ENCODE measurements at places on chromosomes 6 and 20.

DNA sequence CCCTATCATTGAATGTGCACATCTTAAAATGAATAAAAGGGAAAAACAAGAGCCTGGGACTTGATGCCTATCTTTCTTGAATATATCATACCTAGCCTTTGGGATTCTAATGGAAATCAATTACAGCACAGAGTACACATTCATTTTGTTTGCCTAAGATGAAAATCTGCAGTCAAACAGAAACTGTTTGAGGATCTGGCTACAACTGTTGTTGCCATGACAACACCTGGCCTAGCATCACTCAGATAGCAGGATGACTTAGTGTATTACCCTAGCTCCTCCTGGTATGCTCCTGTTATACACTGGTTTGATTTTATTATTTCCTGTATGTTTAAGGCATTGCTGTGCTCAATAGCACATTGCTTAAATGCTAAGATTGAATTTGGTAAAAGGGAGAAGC, 71.5 kb upstream of the LAMP5 start:
- DNase-seq, result no peak

DNA sequence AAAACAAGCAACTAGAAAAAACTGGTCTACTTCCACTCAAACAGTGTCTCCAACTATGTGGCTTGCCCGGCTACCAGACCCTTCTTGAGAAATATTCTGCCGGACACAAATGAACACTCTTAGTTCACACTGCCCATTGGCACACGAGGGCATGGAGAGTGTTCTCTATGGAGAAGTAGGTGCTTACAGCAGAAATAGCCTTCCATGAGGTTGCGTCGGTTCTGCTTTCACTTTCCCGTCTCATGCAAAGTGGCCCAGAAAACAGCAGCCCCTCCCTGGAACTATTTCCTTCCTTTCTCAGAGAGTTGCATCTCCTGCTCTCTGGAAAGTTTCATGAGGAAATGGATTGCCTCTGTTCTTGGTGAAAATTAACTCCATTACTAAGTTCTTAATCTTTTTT, 9.5 kb upstream of the HLA-DOA start:
- peak; percentile 15 for DNase-seq

DNA sequence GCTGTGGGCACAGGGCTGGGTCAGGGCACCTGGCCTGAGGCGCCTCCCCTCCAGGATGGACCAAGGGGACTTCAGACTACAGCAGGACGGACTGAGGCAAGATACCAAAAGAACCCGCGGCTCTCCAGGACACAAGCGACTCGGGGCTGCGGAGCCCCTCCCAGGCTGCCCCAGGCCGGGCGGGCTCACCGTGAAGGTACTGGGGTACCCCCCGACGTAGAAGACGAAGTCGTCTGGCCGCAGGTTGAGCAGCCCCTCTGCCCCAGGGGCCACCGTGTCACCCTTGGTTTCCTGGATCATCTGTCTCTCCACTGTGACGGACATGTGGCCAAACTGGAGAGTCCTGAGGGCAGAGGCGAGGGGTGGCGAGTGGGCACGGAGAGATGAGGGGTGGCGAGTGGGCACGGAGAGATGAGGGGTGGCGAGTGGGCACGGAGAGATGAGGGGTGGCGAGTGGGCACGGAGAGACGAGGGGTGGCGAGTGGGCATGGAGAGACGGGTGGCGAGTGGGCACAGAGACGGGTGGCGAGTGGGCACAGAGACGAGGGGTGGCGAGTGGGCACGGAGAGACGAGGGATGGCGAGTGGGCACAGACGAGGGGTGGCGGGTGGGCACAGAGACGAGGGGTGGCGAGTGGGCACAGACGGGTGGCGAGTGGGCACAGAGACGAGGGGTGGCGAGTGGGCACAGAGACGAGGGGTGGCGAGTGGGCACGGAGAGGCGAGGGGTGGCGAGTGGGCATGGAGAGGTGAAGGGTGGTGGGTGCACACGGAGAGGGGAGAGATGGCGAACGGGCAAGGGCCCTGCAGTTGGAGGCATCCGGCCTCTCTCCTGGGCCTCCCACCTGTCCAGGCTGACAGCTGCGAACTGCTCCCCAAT, 10.9 kb downstream of the ADRM1 start:
- no peak for DNase-seq

DNA sequence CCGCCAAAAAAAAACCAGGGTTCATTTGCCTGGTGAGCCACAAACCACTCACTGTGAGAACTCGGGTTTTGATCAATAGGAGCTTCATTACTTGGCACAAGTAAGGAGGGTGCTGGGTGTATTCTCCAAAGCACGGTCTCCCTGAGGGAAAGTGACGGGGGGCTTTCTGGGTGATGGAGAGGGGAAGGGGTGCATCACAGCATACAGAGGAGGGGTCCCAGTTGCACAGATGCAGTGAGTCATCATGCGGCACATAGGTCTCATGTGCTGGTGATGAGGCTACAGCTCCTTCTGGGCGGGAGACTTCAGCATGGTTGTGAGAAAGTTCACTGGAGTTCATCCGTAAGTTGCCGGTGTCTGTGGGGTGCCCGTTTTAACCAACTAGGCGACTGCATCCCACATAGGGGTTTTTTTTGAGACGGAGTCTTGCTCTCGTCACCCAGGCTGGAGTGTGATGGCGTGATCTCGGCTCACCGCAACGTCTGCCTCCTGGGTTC, 36.2 kb downstream of the SUN5 start:
- DNase-seq, result peak; percentile 53

GRCh38 chr20:2230726-2231488, 64.9 kb upstream of the TGM3 start:
- no peak for DNase-seq

DNA sequence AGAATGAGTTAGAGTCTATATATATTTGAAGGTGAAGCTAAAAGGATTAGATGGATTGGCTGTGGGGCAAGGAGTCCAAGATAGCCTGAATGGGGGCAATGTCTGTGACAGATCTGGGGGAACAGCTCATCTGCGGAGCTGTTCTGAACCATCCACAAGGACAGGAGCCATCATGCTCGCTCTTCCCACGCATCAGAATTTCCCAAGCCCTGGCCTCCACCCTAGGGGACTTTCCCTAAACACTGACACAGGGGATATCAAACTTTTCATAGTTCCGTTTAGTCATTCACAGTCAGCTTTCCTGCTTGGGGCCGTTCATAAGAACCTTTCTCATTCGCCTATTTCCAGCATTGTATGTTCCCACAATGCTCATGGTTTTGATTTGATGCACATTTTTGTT, 37.6 kb upstream of the CCN6 start:
- DNase-seq, result peak; percentile 72

GRCh38 chr6:25350573-25350972, 71.4 kb downstream of the CARMIL1 start:
- DNase-seq, result no peak

DNA sequence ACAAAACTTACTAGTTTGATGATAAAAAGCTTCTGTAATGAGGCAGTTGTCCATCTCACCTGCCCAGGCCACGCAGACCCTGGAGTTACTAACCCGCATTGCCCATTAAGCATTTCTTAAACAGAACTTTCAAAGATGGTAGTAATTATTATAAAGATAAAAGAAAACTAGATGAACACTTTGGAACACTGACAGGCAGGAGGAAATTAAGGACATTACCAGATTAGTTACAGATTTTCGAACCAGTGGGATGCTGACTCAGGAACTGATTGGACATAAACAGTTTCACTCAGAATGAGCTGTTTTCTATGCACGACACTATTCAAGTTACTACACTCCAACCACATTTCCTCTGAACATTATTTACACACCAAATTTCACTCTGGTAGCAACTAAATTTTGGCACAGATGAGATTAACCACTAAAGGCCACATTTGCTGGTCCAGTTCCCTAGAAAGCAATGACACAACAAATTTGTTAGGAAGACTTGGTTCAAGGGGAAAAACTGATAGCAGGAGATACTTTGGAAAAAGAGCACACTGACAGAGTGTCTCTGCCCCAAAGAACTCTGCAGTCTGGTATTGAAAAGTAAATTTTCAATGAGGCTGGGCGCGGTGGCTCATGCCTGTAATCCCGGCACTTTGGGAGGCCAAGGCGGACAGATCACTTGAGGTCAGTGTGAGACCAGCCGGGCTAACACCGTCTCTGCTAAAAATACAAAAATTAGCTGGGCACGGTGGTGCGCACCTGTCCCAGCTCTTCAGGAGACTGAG, 3.0 kb downstream of the ROMO1 start:
- no peak for DNase-seq

GRCh38 chr6:17919496-17919895, 67.9 kb downstream of the KIF13A start:
- DNase-seq, result no peak

GRCh38 chr6:150025201-150025917, at the start of gene RAET1L:
Gene RAET1L, minus strand, starts transcription at chr6:150025532. Its CDS starts 61 bp downstream, at chr6:150025471.
- peak; percentile 22 for DNase-seq

DNA sequence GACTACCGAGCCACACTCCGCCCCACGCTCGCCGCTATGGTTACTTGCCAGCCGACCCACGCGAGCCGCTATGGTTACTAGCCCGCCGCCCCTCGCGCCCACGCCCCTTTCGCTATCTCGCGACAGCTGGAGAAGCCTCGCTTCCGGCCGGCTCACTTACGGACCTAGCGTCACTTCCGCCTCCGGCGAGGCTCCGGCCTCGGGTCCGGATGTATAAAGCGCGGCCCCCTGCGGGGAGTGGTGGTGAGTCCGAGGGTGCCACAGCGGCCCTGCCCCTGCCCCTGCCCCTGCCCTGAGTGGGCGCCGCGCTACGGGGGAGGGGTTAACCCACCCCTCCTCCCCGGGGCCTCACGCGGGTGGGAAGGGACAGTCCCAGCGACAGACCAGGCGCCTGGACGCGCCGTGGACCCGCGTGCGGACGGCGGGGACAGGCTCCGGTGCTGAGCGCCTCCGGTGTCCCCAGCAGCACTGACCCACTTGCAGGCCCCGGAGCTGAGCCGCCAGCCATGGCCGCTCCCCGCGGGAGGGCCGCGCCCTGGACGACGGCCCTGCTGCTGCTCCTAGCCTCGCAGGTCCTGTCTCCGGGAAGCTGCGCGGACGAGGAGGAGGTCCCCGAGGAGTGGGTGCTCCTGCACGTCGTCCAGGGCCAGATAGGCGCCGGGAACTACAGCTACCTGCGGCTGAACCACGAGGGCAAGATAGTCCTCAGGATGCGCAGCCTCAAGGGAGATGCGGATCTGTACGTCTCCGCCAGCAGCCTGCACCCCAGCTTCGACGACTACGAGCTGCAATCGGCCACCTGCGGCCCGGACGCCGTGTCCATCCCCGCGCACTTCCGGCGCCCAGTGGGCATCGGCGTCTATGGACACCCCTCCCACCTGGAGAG, at the start of the genes C6orf120 and WDR27:
C6orf120 (plus strand) TSS at position 173 of the 886 bp plus-strand sequence; CDS start at position 507, 334 bp downstream.
WDR27 (minus strand) TSS at position 76 of the 886 bp plus-strand sequence. CDS start 13,024 bp downstream, outside the sequence.
- DNase-seq, result peak; percentile 99

DNA sequence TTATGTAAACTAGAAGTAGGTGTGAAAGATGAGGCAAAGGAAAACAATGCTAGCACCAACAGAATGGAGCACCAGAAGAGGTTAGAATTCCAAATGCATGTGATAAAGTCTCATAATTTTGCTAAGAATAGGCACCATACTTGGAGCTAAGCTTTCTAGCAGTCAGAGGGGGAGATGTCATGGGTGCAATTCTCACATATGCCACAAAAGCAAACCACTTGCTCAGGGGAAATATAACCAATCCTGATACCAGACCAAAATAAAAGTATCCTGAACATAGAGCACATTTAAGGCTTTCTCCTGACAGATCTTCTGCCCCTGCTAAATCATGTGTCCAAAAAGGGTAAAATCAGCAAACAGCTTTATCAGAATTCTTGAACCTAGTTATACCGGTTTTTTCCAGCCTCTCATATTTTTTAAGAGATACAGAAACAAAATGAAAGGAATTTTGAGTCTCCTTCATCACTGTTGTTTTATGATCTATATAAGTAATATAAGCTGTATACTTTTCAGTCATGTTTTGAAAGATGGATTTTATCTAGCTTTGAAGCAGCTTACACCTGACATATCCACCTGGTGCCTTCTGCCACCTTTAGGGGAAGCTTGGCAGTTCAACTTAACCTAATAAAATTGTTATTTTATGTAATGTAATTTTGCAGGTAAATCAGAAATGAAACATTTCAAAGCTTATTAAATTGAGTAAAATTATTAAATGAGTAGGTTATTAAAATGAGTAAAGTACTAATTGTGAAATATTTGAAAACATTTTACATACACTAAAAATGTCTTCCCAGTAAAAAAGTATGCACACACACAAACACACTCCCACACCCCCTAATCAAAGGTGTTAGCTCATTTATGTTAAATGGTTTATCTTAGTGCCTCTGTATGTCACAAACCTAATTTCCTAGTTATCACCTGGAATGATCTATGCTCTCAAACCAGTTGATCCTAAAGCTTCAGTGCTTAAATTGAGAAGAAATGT, 2.8 kb downstream of the SPO11 start:
- DNase-seq, result no peak

DNA sequence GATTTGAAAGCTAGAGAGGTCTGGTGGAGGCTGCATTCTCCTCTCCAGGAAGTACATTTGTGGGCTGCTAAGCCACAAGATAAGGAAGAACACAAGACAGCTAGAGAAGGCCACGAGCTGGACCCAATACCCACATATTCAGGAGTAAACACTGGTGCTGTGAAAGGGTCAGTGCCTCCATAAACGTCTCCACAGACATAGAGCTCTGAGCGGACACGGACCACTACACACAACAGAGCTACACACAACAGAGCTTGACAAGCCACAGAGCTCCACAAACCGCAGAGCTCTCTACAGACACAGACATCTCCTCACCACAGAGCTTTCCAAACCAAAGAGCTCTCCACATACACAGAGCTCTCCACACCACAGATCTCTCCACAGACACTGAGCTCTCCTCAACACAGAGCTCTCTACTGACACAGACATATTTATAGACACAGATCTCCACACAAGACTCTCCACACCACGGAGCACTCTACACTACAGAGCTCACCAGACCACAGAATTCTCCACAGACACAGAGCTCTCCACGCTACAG, 51.9 kb downstream of the ERMARD start:
- DNase-seq, result no peak

DNA sequence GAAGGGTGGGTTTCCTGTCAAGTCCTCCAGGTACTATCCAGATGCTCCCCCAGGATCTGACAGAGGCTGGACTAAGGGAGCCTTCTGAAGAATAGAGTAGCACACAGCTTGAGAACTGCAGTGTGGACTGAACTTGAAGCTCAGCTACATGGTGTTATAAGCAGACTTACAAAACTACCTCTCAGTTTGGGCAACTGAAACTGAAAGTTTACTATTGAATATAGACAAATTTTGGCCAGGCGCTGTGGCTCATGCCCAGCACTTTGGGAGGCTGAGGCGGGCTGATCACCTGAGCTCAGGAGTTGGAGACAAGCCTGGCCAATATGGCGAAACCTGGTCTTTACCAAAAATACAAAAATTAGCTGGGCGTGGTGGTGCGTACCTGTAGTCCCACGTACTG, 348.5 kb downstream of the PLCB1 start:
- no peak for DNase-seq

DNA sequence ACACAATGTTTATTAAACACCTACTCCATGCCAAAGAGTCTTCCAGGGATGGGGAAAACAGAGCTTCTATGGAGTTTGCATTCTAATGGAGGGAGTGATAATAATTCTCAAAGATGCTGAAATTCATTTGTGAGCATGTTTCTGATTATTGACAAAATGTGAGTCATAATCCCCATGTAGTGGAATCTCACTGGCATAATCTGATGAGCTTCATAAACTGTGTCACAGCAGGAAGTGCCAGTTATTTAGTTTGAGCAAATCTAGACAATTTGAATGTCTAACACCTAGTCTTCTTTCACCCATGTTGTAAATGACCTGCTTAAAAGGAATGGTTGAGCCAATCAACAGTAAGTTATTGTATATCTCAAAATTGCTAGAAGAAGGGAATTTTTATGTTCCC, 95.1 kb downstream of the KCNQ5 start:
- DNase-seq, result no peak

- DNase-seq, result no peak
Measured at GRCh38 chr20:21498635-21499034, 15.2 kb downstream of the NKX2-2 start.

- DNase-seq, result no peak
Measured at GRCh38 chr6:70456735-70457134, 43.4 kb downstream of the FAM135A start.
